Osteoblast (primary cell): ENCODE measurements at places on chromosomes 3 and 15. TPM values are rescaled to one million over a fixed set of nuclear protein-coding genes. Genes with fewer than 3 reads are reported as not detected.

GRCh38 chr3:177371888-177372287 is 174.6 kb upstream of the TBL1XR1 start:
- H3K27me3 ChIP-seq, result no peaks in the 10 kb centered on the region
- H3K27ac ChIP-seq, result no peak overlapping the region
- H3K36me3 ChIP-seq, result no peaks in the 10 kb centered on the region
- H3K4me3 ChIP-seq, result no peak overlapping the region
- DNase-seq, result no peak

ARHGAP31 gene
- 41.5 and 56.5 TPM in 2 replicates for total RNA-seq

- H3K27ac ChIP-seq, result no peak overlapping the region
- H3K27me3 ChIP-seq, result no peaks in the 10 kb centered on the region
- H3K36me3 ChIP-seq, result peaks cover 52% of the 10 kb centered on the region
Measured at GRCh38 chr3:49054344-49054862, 25.2 kb upstream of the IMPDH2 start.

APBA2 gene
- total RNA-seq, result 6.2 and 8.8 TPM in 2 replicates
